ENCODE measurements at places on chromosomes 16 and 17. TPM values are rescaled to one million over a fixed set of nuclear protein-coding genes. Genes with fewer than 3 reads are reported as not detected.

Gene ALOXE3
- not detected for total RNA-seq

Gene PRR15L
- total RNA-seq = not detected

GRCh38 chr17:31595076-31595475 lies 203.6 kb downstream of the RAB11FIP4 start:
- no peak overlapping the region for H3K27ac ChIP-seq
- H3K4me3 ChIP-seq = no peak overlapping the region
- no peak for DNase-seq
- peaks cover 2% of the 10 kb centered on the region for H3K27me3 ChIP-seq

- H3K27ac ChIP-seq = no peak overlapping the region
- no peak for DNase-seq
- no peak overlapping the region for H3K4me3 ChIP-seq
- H3K36me3 ChIP-seq = no peaks in the 10 kb centered on the region
- no peaks in the 10 kb centered on the region for H3K4me1 ChIP-seq
- H3K27me3 ChIP-seq = peaks cover 51% of the 10 kb centered on the region
These were observed 10.0 kb downstream of the TPPP3 start for GRCh38 chr16:67383284-67383683.

GRCh38 chr17:80664217-80664790 lies 119.7 kb downstream of the RPTOR start:
- no peak overlapping the region for H3K4me3 ChIP-seq
- H3K27ac ChIP-seq = no peak overlapping the region
- DNase-seq = no peak
- 0 out of 3 replicates have a peak, but pooled peaks cover 7% of the 10 kb centered on the region for H3K36me3 ChIP-seq
- no peaks in the 10 kb centered on the region for H3K27me3 ChIP-seq
- H3K4me1 ChIP-seq = peaks cover 25% of the 10 kb centered on the region

DNA sequence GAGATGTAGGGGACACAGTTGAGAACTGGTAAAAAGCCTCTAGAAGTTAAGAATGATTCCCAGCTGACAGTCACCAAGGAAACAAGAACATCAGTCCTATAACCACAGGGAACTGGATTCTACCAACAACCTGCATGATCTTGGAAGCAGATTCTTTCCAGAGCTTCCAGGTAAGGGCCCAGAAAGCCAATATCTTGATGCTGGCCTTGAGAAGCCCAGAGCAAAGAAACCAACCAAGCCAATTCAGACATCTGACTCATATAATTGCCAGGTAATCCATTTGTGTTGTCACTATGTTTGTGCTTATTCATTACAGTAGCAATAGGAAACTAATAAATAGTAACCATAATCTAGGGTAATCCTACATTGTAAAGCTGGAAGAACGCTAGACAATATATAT lies 81.6 kb downstream of the CACNG1 start:
- peaks cover 36% of the 10 kb centered on the region for H3K36me3 ChIP-seq
- no peaks in the 10 kb centered on the region for H3K27me3 ChIP-seq
- no peaks in the 10 kb centered on the region for H3K4me1 ChIP-seq
- no peak for DNase-seq

All from K562 (cell line).